H54 (cell line): ENCODE measurements at places on chromosomes 13 and 19.
A peak's percentile ranks its signal among the peaks of the same experiment; 100 is the strongest.

DNA sequence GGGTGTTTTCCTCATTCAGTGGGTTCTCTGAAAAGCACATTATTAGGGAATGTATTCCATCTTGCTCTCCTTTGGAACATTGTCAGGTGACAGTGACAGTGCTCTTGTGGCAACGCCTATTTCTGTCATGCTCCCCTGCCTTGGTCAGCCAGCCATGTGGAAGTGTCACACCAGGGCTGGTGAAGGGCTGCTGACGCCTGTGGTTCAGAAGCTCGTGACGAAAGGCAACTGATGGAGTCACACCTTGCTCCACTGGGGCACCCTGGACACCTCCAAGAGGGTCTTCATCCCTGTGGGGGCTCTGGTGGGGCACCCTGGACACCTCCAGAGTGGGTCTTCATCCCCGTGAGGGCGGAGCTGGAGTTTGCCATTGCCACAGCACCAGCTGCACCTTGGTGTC is 68.9 kb upstream of the GPR183 start:
- DNase-seq = no peak

GRCh38 chr19:22882797-22883196 is 50.7 kb downstream of the ZNF723 start:
- DNase-seq = no peak

DNA sequence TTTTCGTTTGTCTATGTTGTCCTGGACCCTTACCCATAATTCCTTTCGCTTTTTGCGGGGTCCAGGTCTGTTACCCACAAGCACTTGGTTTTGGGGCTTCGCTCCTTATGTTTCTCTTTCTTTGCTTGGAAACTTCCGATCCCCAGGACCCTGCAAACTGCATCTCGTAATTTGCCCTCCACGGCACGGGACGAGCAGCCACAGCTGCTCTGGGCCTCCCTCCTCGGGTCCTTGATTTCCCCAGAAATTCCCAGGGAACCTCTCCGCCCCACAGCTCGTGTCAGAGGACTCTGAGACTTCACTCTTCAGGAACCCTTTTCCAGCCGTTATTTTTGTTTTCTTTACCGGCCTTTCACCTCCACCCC is 599 bp downstream of the SNRNP70 start:
- no peak for DNase-seq

GRCh38 chr13:100828226-100828625 is 153.6 kb upstream of the TMTC4 start:
- DNase-seq = no peak

GRCh38 chr19:36115453-36116343 is at the start of gene TBCB:
Gene TBCB (plus strand): TSS chr19:36115468. CDS start chr19:36115561, 93 bp downstream.
- DNase-seq = peak; percentile 83

DNA sequence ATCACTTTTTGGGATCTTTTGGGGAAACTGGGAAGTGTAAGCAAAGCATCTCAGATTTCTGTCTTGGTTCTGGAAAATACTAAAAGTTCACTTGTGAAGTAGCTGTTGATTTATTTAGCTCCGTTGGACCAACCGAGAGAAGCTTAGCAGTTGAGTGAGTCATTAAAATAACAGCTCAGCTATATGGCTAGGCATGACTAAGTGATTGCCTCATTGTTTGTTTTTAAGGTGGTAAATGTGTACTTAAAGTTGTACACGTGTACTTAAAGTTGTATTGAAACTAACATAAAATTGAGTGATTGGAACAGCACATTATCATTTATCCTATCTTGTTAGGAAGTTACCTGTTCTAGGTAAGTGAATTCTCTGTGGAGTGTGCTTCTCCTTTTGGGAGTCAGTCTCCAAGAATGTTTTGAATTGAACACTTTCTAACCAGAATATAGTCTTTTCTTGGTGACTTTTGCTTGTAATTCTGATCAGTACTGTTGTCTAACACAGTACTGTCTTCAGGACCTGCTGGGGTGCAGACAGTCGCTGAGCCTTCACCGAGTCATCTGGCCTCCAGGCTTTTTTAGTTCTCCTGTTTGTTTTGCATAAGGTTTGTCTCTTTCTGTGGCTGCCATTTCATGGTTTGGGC is 2.9 kb upstream of the DCUN1D2 start:
- peak; percentile 88 for DNase-seq

GRCh38 chr19:30328096-30328495 is 44.1 kb upstream of the ZNF536 start:
- no peak for DNase-seq

- DNase-seq = no peak
Measured at GRCh38 chr13:108428691-108429090, 159.2 kb downstream of the TNFSF13B start.

DNA sequence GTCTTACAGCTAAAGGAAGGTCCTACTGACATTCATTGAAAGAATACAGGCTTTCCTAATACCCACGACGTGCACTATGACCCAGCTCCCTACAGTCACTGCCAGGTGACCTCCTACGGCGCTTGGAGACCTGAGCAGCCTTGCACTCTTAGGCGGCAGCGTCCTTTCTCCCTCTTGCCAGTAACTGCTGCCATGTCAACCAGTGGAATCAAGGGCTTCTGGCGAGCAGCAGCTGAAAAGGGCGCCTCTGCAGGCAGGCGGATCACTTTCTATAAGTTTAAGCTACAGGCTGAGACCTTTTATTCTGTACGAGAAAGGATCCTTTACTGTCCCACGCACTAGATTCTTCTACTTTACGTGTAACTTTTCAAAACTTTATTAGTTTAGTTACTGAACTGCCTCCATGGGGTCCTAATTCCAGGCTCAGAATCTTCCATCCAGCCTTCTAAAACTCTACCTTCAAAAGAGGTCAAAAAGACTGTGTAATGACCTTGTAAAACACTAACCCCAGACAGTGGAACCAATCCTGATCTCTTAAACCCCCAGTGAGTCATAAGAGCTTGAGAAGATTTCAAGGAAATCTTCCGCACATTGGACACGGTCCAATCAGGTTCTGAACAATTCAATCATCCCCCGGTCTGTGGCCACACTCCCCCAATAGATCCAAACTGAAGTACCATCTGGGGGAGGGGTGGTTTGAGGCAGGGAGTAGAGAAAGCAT is 1.9 kb downstream of the KCTD12 start:
- no peak for DNase-seq

DNA sequence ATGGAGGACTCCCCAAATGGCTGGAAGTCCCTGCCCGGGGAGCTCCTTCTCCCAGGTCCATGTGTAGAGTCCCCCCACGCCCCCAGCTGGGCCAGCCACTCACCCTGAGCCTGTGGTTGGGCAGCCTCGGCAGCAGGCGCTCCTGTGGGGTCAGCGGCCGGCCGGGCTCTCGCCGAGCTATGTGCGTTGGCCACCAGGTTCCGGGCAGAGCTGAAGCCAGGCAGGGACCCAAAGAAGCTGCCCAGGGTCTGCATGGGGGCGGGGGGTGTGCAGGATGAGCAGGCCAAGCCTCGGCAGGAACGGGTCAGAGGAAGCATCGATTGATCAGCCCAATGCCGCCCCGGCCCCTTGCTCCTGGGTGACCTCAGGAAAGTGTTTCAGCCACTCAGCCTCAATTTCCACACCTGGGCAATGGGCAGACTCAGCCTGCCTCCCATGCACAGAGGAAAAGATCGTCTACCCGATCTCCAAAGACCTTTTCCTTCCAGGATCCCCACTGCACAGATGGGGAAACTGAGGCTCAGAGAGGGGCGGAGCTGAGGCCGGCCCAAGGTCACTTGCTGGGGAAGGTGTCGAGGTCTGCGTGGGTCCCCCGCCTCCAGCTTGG is 732 bp downstream of the PLIN4 start:
- no peak for DNase-seq

GRCh38 chr19:17490411-17490810 is 20.1 kb downstream of the SLC27A1 start:
- DNase-seq = no peak

DNA sequence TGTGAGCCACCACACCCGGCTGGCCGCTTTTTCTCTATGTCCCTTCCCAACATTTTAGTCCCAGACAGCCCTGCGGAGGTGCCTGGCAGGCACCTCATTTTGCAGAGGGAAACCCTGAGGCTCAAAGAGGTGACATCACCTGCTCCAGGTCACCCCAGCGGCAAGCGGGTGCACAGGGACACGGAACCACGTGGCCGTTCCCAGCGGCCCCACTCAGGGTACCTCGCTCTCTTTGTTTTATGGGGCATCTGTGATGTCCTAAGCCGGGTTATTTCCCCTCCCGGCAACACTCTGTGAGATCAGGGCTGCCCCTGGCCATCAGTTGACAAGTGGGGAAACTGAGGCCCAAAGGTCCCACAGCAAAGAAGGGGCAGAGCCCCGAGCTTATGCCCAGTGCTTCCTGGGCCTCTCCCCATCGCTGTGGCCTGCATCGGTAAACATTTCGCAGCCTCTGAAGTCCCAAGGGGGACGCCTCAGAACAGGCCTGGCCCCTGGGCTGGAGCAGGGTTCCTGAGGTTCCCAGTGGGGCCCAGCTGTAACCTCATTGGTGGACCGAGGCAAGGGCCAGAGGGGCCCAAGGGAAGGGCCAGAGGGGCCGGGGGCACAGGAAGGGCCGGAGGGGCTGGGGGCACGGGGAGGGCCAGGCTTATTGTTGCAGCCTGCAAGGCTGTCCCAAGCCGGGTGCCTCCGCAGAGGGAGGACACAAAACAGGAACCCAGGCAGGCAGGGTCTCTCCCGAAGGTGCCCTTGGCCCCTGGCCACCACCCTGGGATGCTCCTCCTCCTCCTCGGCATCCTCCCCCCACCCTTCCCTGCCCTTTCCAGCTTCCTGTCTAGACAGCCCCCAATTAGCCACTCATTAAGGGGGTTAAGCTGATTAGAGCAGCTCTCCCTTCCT is 39.0 kb downstream of the SMIM24 start:
- no peak for DNase-seq

GRCh38 chr13:40440990-40441820 is 225.2 kb downstream of the FOXO1 start:
- DNase-seq = peak; percentile 7

DNA sequence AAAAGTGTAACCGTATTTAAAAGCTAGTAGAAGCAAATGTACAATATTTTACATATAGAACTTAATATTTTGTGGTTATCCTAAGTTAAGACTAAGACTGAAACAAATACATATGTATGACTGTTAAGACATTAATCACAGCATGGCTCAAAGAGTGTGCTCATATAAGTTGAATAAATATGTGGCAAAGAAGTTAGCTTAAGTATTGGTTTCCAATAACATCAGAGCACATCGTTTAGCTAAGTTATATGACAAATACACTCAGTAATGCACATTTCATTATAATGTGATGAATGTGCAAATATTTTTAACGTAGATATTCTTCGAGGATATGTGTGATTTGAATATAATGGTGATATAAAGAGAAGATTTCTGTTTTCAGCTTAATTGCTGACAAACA is 253.8 kb downstream of the SLITRK5 start:
- no peak for DNase-seq

- no peak for DNase-seq
Measured at GRCh38 chr13:83183439-83184149, 698.7 kb downstream of the SLITRK1 start.

DNA sequence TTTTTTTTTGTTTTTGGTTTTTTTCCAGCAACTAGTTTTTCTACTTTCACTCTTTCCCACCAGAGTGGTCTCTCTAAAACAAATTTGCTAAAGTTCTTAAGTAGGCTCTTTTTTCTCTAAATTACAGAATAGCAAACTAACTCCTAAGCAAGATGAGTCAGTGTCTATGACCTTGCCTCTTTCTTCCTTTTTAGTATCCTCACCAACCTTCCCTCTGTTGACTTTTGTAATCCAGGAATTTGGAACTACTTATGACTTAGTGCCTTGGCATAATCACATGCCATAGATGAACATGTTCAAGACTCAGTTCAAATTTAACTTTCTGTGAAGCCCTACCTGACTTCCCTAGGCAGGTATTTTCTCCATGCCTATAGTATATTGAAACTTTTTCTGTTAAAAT is 32.3 kb upstream of the AKAP11 start:
- no peak for DNase-seq

- DNase-seq = no peak
Measured at GRCh38 chr13:39196965-39197646, 158.8 kb downstream of the NHLRC3 start.

DNA sequence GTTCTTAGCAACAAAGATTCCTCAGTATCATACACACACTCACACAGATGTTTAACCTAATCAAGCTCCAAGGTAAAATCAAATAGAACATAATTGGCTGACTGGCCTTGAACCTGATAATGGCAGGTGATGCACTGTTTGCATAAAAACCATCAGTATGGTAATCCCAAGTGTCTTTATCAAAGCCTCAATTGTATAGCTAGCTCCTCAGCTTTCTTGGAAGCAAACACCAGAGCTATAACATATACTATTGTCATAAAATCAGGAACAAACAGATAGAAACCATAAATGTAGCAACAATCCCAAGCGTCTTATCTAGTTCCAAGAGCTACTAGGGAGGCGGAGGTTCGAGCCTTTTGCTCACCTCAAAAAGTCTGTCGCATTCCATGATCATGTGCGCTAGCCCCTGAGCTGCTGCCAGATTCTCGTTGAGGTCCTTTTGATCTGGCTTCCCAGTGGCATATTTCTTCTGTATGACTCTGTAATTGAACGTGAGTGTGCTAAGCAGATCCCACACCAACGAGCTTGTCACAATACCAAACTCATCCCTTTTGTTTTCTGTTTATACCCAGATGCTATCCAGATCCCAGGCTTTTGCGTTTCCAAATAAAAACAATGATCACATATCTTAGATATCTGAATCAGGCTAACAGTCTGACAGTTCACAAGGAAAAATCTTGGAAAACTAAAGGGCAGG is 95.3 kb downstream of the KL start:
- no peak for DNase-seq

GRCh38 chr19:29651622-29652394 is 13.5 kb upstream of the PLEKHF1 start:
- DNase-seq = no peak

- DNase-seq = no peak
Measured at GRCh38 chr13:39684531-39685137, 29.2 kb downstream of the COG6 start.

DNA sequence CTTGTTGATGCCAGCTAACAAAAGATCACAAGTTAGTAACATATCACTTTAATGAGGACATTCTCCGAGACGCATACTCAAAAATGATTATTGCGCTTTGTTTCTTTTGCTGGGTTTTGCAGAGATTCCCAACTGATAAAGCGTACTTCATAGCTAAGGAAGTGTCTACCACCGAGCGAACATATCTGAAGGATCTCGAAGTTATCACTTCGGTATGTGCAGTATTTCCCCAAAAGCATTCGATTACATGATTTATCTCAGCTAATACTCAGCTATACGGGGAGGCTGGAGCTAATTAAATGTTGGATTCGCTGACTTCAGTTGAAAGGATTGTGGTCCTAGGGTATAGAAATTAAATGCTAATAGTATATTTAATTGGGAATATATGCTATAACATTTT is 166.3 kb downstream of the STK24 start:
- no peak for DNase-seq

GRCh38 chr13:101570410-101570809 is 117.9 kb downstream of the ITGBL1 start:
- no peak for DNase-seq

GRCh38 chr13:98794498-98794897 is 42.0 kb upstream of the SLC15A1 start:
- DNase-seq = no peak

- no peak for DNase-seq
Measured at GRCh38 chr19:35146746-35147459, 3.8 kb downstream of the FXYD7 start.

GRCh38 chr19:17766543-17767131 is 15.4 kb downstream of the FCHO1 start:
- peak; percentile 75 for DNase-seq
